ENCODE measurements at places on chromosomes 2 and 18.

DNA sequence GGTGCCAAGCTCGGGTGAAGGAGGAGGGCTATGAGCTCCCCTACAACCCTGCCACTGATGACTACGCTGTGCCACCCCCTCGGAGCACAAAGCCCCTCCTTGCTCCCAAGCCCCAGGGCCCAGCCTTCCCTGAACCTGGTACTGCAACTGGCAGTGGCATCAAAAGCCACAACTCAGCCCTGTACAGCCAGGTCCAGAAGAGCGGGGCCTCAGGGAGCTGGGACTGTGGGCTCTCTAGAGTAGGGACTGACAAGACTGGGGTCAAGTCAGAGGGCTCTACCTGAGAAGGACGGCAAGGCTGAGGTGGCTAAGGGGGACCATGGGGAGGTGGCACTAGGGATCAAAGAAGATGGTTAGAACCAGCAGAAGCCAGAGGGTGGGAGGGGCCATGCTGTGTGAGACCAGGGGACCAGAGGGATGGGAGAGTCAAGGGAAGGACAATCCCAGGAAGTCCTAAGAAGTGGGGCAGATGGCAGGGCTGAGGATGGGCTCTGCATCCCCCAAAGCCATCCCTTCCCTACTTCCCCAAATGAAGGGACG, 2.4 kb downstream of the DOK1 start:
- DNase-seq: no peak

GRCh38 chr18:51009072-51009471, 20.9 kb upstream of the SMAD4 start:
- DNase-seq: peak; percentile 36

DNA sequence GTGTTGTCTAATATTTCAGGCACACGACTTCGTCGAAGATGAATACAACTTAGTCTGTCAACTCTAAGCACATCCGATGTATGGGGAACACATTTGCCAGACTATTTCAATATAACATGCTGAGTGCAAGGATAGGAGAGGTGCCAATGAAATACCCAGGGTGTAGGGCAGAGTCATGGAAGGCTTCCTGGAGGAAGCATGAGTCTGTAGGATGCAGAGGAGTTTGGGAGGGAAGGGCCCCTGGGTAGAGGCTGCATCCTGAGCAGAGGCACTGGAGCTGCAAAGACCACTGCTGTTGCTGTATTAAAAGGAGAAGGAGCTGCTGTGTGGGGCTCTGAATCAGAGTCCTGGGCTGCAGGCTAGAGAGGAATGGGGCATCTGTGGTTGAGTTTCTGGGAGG, 89.9 kb downstream of the ASAP2 start:
- no peak for DNase-seq

DNA sequence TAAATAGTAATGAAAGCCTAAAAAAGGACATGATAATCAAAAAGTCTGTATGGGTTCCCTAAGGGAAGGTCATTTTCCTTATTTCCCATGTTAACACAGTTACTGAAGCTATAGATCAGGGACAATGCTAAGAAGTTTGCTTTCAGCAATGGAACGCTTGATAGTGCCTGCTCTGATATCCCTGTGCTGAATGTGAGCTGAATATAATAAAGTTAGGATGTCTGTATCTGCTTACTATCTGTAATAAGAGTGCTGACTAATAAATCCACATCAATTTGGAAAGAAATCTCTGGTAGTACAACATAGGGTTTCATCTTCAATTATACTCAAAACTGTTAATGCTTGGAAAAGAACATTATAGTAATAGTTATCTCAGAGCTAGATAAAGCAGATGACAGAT, 25.8 kb downstream of the TTC21B start:
- no peak for DNase-seq

DNA sequence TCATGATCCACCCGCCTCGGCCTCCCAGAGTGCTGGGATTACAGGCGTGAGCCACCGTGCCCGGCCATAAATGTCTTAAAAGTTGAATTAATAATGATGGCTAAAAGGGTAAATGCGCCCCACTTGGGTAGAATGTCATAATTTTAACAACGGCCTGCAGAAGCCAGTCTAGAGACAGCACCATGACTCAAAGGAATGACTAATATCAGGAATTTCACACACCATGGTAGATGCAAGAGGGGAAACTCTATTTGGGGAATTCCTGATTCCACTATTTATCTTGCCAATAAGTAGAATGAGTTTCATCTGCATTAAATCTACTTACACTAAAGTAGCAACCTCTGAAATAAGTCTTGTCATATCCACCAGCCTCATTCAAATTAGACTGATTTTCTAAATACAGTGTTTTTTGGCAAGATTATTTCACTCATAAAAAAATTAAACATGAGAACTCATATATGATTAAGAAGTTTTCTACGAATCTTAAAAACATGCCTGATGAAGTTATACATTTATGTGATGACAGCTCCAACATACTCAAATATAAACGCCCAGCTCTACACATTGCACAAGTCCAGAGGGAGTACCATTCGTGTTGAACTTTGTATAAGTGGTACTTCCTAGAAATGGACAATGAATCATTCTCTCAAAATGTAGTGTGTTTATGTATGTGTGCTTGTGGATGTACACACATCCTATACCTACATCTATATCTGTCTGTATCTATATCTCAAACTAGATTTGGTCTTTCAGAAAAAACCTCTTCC, 309.7 kb downstream of the IRS1 start:
- no peak for DNase-seq

- DNase-seq: no peak
These were observed 143.9 kb downstream of the MYT1L start for GRCh38 chr2:2187196-2187595.

DNA sequence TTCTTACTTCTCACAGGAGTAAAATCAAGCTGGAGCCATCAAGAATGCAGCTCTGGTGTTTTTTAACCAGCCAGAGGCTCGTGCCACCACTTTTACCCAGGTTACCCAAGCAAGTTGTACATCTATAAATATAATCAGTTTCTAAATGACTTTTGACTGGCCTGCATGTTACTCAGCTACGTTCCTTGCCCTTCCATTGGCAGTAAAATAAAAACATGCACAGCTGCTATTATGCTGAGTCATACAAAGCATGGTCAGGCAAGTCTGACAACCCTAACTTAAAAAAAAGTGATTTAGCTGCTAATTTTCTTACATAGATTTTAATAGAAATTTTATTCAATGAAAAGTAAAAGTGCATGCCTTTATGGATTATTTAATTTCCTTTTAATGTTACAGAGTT, 111.7 kb upstream of the CSRNP3 start:
- no peak for DNase-seq

- DNase-seq: no peak
These were observed 62.6 kb downstream of the KLF7 start for GRCh38 chr2:207103132-207103531.

GRCh38 chr2:32732120-32732519, 104.3 kb downstream of the TTC27 start:
- DNase-seq: no peak

DNA sequence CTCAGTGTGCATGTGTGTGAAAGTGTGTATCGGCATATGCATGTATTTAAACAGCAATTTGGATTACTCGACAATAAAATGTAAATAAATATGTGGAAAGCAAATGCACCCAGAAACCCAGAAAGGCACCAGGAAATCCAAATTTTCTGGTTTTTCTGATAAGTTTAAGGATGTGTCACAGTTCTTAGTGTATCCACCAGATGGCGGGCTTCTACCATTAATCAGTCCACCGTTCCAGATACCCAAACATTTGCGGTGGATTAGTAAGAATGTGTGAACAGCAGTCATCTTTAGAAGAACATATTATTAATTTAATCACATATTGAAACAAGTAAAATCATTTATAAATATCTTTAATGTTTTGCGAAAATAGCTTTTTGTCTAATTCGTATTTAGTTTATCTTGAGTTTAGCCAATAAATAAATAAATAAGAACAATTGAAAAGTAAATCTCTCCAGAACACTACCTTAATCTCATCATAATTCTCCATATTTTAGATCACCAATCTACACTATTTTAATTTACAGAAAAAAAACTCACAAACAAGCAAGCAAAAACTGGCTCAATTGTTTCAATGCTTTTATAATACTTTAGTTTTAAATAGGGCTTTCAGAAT, 298.9 kb downstream of the DSEL start:
- DNase-seq: no peak

DNA sequence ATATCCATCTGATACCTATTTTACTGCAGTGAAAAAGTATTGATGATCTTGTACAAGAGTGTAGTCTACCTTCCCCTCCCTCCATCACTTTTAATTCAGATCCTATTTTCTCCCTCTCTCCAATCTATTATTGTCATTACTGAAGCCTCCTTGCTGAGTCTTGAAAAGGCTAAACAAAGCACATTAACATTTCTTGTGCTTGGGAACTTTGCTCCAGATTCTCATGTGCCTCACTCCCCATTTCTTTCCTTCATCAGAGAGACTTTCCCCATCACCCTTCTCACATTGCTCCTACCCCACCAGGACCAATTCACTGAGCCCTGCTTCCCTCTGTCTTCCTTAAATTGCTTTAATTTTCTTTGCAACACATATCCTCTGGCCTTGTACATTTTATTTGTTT, 736.2 kb upstream of the GCFC2 start:
- DNase-seq: no peak

- no peak for DNase-seq
These were observed 192.4 kb downstream of the L3MBTL4 start for GRCh38 chr18:6222271-6222670.

- DNase-seq: peak; percentile 67
These were observed 491 bp downstream of the L3MBTL4 start for GRCh38 chr18:6414118-6414722.

- no peak for DNase-seq
These were observed 39.6 kb upstream of the DAPL1 start for GRCh38 chr2:158755310-158756087.

- DNase-seq: no peak
These were observed 188.5 kb upstream of the HAAO start for GRCh38 chr2:42980764-42981416.

DNA sequence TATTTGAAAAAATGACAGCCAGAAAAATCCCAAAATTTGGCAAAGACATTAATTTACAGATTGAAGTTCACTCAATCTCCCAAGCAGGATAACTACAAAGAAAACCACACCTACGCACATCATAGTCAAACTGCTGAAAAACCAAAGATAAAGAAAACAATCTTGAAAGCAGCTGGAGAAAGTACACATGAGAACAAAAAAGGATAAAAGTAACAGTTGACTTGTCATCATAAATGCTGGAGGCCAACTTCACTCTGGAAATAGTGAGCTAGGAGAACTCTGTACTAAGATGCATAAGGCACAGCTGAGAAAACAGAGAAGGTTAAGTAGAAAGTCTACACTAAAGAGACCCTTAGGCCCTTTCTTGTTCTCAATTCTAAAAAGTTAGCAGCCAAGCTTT, 73.1 kb downstream of the TLK1 start:
- DNase-seq: no peak

GRCh38 chr18:26432651-26433424, 115.5 kb downstream of the KCTD1 start:
- DNase-seq: no peak

GRCh38 chr2:45470531-45470930, 140.5 kb downstream of the SRBD1 start:
- DNase-seq: no peak

GRCh38 chr2:217510771-217511291, 492.0 kb downstream of the TNS1 start:
- no peak for DNase-seq

DNA sequence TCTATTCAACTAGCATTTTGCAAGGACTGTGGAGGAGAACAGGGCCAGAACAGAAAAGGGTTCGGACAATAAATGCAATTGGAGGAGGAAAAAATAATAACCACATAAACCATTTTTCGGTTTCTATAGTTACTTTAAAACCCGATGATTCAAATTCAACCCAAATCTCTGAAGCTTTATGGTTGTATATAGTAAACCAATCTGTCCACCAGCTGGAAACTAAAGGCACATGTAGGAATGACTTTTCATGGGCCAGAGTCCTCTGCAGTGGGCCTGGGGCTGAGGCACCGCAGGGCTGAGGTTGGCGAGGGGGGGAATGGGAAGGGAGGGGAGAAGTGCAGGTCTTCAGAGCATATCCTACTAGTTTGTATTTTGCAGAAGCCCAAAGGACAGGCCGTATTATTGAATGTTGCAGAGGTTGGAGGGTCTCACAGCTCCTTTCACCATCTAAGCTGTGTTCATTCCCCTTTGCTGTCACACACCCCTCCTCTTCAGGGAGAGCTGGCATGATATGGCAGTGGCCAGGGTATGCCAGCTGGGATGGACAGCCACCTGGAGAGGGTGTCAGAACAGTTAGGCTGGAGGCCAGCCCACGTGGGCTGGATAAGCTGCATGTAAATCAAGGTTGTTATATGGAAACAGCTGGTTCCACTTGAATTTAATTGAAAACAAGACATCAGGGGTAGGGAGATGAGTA, 267.1 kb downstream of the PRKCE start:
- DNase-seq: no peak

- no peak for DNase-seq
These were observed 7.2 kb downstream of the SLC30A6 start for GRCh38 chr2:32172870-32173269.

GRCh38 chr2:20534913-20535801, 88.3 kb downstream of the RHOB start:
- DNase-seq: no peak

GRCh38 chr2:15619938-15620337, 28.3 kb downstream of the DDX1 start:
- no peak for DNase-seq

DNA sequence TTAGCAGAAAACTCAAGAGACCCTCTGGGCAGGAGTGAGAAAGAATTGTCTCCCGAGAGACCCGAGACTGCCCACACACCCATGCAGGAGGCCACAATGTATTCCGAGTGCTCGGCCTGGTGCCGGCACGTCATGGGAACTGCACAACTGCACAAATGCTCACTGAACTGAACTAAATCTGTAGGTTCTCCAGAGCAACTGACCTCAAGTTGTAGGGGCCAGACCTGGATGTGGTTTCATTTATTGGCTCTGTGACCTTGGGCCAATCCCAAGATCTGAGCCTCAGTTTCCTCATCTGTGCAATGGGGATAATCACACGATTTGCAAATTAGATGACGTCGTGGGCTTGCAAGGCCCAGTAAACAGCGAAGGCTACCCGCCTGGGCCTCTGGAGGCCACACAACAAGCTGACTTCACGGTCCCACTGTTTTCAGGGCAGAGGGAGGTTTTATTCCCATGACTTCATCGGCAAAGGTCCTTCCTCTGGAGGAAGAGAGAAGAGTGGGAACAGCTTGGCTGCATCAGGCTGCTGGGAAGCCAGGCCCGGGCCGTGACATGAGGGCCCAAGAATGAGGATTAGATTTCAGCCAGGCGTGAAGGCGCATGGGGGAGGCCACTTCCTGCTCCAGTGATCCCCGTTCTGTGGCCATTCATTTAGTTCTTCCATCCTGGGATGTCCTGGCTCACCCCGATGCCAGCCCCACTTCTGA, 3.6 kb upstream of the ERFE start:
- no peak for DNase-seq

GRCh38 chr2:161991991-161992390, 82.0 kb downstream of the DPP4 start:
- DNase-seq: no peak

Data from left lung (tissue), 14 donors.